ENCODE measurements at places on chromosomes 2 and 18.

GRCh38 chr2:23694058-23695045 lies 232.6 kb downstream of the ATAD2B start:
- no peak for DNase-seq

DNA sequence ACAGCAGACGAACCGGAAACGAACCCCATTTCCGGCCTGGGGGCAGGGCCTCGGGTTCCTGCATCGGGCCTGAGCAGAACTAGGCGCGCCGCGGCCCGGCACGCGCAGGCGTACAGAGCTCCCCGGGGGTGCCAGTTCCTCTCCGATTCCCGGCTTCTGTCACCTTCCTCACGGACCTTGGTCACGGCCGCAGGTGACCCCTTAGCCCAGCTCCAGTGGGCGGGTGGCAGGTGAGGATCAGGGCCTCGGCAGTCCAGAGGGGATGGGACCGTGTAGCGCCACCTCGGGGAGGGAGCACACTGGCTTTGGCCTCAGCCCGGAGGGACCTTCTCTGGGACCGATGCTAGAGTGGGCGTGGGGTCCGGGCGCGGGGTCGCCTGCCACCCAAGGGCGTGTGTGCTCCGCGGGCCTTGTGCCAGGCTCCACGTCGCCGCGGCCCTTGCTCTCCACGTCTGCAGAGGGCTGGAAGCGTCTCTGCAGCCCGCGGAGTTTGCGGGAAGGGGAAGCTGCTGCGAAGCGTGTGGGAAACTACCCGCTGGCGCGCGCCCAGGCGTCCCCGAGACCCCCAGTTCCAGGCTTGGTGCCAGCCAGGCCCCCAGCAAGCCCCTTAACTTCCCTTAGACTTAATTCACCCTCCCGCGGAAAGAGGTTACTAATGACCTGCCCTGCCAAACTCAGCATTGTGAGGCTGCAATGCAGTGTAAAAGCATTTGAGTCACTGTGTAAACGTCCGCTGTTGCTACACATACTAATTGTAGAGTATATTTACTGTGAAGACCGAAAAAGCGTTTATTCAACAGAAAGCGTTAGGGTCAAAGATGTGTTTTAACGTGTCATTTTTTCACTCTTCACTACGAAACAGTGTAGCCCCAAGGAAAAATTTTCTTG lies at the start of gene TRAPPC12:
Gene TRAPPC12 (plus strand): TSS at position 48 of the 888 bp plus-strand sequence. CDS start 7,930 bp downstream, outside the sequence.
- peak; percentile 77 for DNase-seq

GRCh38 chr2:236608188-236608525 lies 38.5 kb downstream of the ACKR3 start:
- DNase-seq, result no peak

DNA sequence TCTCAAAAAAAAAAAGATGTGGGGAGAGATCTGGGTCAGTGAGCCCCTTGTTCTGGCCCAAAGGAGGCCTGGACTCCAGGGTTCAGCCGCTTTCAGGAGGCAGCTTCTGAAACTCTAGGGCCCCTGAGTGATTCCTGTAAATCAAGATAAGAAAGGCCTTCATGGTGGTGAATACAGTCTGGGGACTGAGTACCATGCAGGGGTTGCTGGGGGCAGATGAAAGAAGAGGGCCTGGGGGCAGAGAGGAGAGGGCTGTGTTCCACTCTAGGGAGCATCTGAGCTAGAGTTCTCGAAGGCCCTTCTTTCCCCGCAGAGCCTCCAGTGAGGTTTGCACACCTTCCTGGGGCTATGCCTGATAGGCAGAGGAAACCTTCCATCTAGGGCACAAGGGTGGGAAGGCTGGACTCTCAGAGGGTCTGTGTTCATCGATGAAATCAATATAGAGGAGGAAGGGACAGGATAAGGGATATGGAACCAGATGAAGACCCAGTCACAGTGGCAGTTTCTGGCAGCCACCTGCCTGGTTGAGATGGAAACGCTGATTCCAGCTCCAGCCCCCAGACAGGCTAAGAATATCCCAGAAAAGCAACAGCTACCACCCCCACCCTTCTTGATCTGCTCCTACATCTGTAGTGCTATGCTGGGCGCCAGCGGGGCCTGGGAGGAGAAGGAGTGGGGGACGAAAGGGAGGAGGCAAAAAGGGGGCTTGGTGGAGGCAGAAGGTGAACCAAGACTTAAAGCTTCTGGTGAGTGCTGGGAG lies 4.7 kb upstream of the CDK5R2 start:
- DNase-seq, result no peak

GRCh38 chr2:46284260-46284659 lies 12.9 kb upstream of the EPAS1 start:
- DNase-seq, result no peak

- no peak for DNase-seq
Measured at GRCh38 chr2:172761306-172761705, 25.7 kb downstream of the RAPGEF4 start.

- no peak for DNase-seq
Measured at GRCh38 chr2:27067385-27067784, 4.1 kb downstream of the OST4 start.

- no peak for DNase-seq
Measured at GRCh38 chr2:109700680-109701274, 86.6 kb downstream of the SOWAHC start.

Data from NCI-H2107 (cell line).